Activated naive CD8-positive, alpha-beta T cell treated with anti-CD3 and anti-CD28 coated beads, Interleukin-2, amount 10 ng/mL, durations not matched to agents 7 days and 5 days (primary cell): ENCODE measurements at places on chromosomes 16 and 17. TPM values are rescaled to one million over a fixed set of nuclear protein-coding genes. Genes with fewer than 3 reads are reported as not detected.

Gene TMEM92
- not detected for total RNA-seq

Gene TNFRSF13B
- total RNA-seq: not detected

Gene RDM1
- total RNA-seq: 17.3 TPM

Gene NDEL1
- 79.0 TPM for total RNA-seq

Gene NLRC5
- total RNA-seq: 401 TPM

Gene POLR2A
- 192 TPM for total RNA-seq

Gene GFAP
- not detected for total RNA-seq

Gene RNU2-1
- total RNA-seq: 8,381 TPM

Gene SLC25A11
- 67.6 TPM for total RNA-seq

DNA sequence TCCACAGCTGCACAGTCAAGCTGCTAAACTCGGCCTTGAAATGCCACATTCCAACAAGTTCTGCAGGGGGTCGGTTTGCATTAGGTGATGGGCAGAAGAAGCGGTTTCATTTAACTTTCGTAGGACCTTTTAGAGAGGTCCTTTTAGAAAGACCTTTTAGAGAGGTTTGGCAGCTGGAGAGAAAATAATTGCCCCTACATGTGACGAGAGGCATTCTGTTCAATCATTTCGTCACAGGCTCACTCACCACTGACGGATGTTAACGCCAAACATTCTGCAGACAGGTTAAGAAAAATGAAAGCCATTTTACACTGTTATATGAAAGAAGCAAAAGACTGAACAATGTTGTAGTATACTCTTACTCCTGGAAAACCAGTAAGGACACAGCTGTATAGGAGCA is 76.5 kb upstream of the ZNF423 start:
- H3K4me1 ChIP-seq: no peaks in the 10 kb centered on the region
- DNase-seq: no peak
- no peak overlapping the region for H3K4me3 ChIP-seq
- H3K27me3 ChIP-seq: peaks cover 4% of the 10 kb centered on the region
- H3K36me3 ChIP-seq: no peaks in the 10 kb centered on the region

GRCh38 chr17:19705771-19706770 is 10.3 kb downstream of the SLC47A2 start:
- no peaks in the 10 kb centered on the region for H3K4me1 ChIP-seq
- no peak overlapping the region for H3K4me3 ChIP-seq
- DNase-seq: no peak
- peaks cover 1% of the 10 kb centered on the region for H3K27me3 ChIP-seq
- no peaks in the 10 kb centered on the region for H3K36me3 ChIP-seq

- H3K27me3 ChIP-seq: no peaks in the 10 kb centered on the region
- H3K4me1 ChIP-seq: no peaks in the 10 kb centered on the region
- H3K36me3 ChIP-seq: no peaks in the 10 kb centered on the region
- DNase-seq: no peak
These were observed 4.8 kb downstream of the GSG1L2 start for GRCh38 chr17:9817086-9817485.

GRCh38 chr17:74220946-74221818 is 7.8 kb downstream of the TTYH2 start:
- H3K4me3 ChIP-seq: no peak overlapping the region
- peaks cover 2% of the 10 kb centered on the region for H3K4me1 ChIP-seq
- DNase-seq: no peak
- no peaks in the 10 kb centered on the region for H3K27me3 ChIP-seq
- no peaks in the 10 kb centered on the region for H3K36me3 ChIP-seq

DNA sequence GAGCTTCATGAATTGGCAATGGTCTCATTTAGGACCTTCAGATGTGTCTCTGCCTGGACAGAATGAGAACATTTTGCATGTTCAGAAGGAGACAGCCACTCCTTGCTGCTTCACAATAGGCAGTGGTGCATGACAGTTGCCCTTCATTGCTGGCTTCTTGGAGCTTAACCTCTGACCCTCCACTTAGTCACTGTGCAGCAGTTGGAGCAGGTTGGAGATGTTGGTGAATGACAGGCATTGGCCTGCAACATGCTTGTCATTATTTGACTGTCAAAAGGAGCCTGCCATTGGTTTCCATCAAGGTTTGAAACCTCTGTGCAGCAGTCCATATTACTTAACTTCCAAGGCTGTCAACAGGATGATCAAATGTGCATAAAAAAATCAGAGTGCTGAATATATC is 22.7 kb downstream of the FTO start:
- no peak overlapping the region for H3K27ac ChIP-seq
- H3K4me1 ChIP-seq: no peaks in the 10 kb centered on the region
- no peaks in the 10 kb centered on the region for H3K27me3 ChIP-seq
- H3K4me3 ChIP-seq: no peak overlapping the region

GRCh38 chr16:89723279-89724250 is 2.2 kb downstream of the ZNF276 start:
- DNase-seq: peak; percentile 86
- H3K27me3 ChIP-seq: no peaks in the 10 kb centered on the region
- peak overlapping the region; percentile 99 for H3K4me3 ChIP-seq
- peak overlapping the region; percentile 97 for H3K27ac ChIP-seq

- peaks cover 26% of the 10 kb centered on the region for H3K27me3 ChIP-seq
- H3K4me3 ChIP-seq: peak overlapping the region; percentile 8
- no peak overlapping the region for H3K27ac ChIP-seq
- H3K36me3 ChIP-seq: no peaks in the 10 kb centered on the region
- no peak for DNase-seq
These were observed 19.6 kb upstream of the CCL1 start for GRCh38 chr17:34382621-34383124.

GRCh38 chr16:64409783-64410210 is 712.1 kb downstream of the CDH11 start:
- H3K4me1 ChIP-seq: no peaks in the 10 kb centered on the region
- no peak for DNase-seq
- no peaks in the 10 kb centered on the region for H3K36me3 ChIP-seq
- H3K4me3 ChIP-seq: no peak overlapping the region
- H3K27me3 ChIP-seq: no peaks in the 10 kb centered on the region

GRCh38 chr16:49969091-49970030 is 55.7 kb upstream of the CNEP1R1 start:
- no peak overlapping the region for H3K4me3 ChIP-seq
- H3K27ac ChIP-seq: no peak overlapping the region

GRCh38 chr17:14372905-14373613 is 72.2 kb downstream of the HS3ST3B1 start:
- no peaks in the 10 kb centered on the region for H3K4me1 ChIP-seq
- H3K27ac ChIP-seq: peak overlapping the region; percentile 38
- H3K36me3 ChIP-seq: no peaks in the 10 kb centered on the region
- no peaks in the 10 kb centered on the region for H3K27me3 ChIP-seq

DNA sequence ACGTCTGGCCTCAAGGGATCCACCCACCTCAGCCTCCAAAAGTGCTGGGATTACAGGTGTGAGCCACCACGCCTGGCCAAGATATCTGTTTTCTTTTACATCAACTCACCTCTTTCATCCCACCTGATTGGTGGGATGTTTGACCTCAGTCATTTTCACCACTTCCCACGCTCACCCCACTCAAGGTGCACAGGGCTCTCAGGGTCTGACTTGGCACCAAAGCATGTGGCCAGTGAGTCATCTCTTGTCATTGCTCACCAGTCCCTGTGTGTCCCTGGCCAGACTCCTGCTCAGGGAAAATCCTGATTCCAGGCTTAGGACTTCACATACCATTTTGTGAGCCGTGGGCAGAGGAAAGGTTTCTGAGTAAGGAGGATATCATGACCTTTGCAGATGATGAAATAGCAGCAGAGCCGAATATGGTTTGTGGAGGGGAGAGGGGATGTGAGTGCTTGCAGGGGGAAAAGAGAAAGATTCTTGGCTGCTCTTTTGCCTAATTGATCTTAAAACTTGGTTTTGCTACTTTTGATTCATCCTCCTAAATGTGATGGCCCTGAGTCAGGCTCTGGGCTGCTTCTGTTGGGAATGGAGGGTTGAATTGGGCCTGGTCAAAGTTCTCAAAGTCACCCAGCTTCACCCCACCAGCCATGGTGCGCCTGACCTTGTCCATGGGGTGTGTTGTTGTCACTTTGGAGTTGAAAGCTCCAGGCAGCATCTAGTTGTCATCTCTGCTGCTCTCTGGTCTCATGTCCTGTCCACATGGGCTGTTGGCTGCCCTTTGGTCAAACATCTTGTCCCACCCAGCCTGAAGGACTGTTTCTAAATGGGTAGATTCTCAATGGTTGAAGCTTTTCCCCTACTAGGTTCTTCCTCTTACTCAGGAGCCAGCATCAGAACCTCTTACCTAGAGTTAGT is 6.0 kb upstream of the KCNH6 start:
- DNase-seq: no peak
- peaks cover 14% of the 10 kb centered on the region for H3K27me3 ChIP-seq
- no peak overlapping the region for H3K27ac ChIP-seq
- H3K4me1 ChIP-seq: peaks cover 3% of the 10 kb centered on the region
- H3K4me3 ChIP-seq: no peak overlapping the region
- no peaks in the 10 kb centered on the region for H3K36me3 ChIP-seq

DNA sequence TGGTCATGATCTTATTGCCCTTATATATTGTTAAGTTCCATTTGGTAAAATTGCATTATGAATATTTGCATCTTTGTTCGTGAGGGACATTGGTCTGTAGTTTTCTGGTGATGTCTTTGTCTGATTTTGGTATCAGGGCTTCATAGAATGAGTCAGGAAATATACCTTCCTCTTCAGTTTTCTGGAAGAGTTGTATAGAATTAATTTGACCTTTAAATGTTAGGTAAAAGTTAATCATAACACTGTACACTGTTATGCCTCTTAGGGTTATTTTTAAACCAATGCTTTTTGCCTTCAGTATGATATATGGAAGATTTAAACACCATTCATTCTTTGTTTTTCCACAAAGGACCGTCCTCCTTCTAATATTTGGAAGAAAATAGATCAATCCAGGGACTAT is 180.0 kb downstream of the CHD9 start:
- H3K4me1 ChIP-seq: no peaks in the 10 kb centered on the region
- H3K27me3 ChIP-seq: no peaks in the 10 kb centered on the region
- H3K36me3 ChIP-seq: peaks cover 36% of the 10 kb centered on the region
- no peak overlapping the region for H3K27ac ChIP-seq
- no peak overlapping the region for H3K4me3 ChIP-seq

DNA sequence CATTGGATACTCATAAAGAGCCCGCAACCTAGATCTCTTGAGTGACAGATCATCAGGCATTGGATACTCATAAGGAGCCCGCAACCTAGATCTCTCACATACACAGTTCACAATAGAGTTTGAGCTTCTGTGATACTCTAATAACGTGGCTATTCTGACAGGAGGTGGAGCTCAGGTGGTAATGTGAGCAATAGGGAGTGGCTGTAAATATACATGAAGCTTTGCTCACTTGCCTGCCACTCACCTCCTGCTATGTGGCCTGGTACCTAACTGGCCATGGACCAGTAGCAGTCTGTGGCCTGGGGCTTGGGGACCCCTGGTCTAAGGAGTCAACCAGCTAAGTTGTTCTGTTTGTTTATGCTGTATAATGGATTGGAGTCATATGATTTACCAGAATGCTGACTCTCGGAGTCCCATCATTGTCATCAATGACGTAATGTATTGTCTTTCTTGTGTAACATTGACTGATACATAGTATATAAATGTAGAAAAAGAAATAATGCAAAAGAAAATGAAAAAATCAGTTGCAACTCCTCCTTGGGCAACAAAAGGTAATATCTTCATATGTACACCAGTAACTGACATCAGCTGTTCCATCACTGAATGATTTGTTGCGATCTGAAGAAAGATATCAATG is 17.5 kb downstream of the ABCA9 start:
- no peak for DNase-seq
- no peaks in the 10 kb centered on the region for H3K27me3 ChIP-seq
- H3K36me3 ChIP-seq: no peaks in the 10 kb centered on the region
- peaks cover 2% of the 10 kb centered on the region for H3K4me1 ChIP-seq

DNA sequence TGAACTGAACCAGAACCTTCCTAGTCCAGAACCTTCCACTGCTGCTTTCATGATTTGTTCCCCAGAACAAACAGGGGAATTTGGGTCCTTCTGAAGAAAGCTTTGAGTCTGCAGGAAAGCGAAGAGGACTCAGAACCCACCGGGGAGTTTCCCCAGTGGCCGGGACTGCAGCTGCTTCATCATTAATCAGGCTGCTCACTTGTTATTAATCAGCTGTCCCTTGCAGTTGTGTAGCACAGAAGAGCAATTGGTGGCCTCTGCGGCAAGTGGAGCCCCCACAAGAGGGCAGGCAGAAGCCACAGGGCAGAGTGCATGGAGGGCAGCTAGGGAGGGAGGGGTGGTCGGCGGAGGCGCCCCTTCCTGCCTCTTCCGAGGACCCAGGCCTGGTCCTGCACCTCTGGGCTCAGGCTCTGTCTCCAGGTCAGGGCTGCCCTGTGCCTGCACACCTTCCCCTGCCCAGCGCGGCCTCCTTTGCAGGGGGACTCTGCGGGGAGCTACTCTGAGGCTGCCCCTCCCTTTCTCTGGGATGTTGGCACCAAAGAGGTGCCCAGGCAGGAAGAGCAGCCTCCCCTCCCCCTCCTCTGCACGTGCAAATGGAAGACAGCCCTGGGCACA is 6.9 kb downstream of the CCL17 start:
- H3K27me3 ChIP-seq: no peaks in the 10 kb centered on the region
- no peaks in the 10 kb centered on the region for H3K36me3 ChIP-seq
- DNase-seq: no peak
- H3K4me1 ChIP-seq: peaks cover 4% of the 10 kb centered on the region
- H3K4me3 ChIP-seq: no peak overlapping the region

GRCh38 chr17:83154311-83155127 is 75.1 kb downstream of the METRNL start:
- H3K36me3 ChIP-seq: no peaks in the 10 kb centered on the region
- H3K27ac ChIP-seq: no peak overlapping the region
- H3K27me3 ChIP-seq: peaks cover 18% of the 10 kb centered on the region
- no peak for DNase-seq

GRCh38 chr16:2537451-2538379 is at the start of gene PDPK1:
Gene PDPK1 (plus strand): TSS chr16:2538021. CDS start chr16:2538113, 92 bp downstream.
- H3K4me3 ChIP-seq: peak within 1 kb of the TSS; percentile 86
- H3K4me1 ChIP-seq: peaks cover 30% of the 10 kb centered on the region
- DNase-seq: peak; percentile 96
- no peaks in the 10 kb centered on the region for H3K36me3 ChIP-seq

GRCh38 chr16:67449336-67449735 is 18.4 kb downstream of the HSD11B2 start:
- no peaks in the 10 kb centered on the region for H3K27me3 ChIP-seq
- H3K27ac ChIP-seq: no peak overlapping the region
- no peak overlapping the region for H3K4me3 ChIP-seq
- peaks cover 6% of the 10 kb centered on the region for H3K36me3 ChIP-seq
- no peaks in the 10 kb centered on the region for H3K4me1 ChIP-seq
- DNase-seq: no peak

DNA sequence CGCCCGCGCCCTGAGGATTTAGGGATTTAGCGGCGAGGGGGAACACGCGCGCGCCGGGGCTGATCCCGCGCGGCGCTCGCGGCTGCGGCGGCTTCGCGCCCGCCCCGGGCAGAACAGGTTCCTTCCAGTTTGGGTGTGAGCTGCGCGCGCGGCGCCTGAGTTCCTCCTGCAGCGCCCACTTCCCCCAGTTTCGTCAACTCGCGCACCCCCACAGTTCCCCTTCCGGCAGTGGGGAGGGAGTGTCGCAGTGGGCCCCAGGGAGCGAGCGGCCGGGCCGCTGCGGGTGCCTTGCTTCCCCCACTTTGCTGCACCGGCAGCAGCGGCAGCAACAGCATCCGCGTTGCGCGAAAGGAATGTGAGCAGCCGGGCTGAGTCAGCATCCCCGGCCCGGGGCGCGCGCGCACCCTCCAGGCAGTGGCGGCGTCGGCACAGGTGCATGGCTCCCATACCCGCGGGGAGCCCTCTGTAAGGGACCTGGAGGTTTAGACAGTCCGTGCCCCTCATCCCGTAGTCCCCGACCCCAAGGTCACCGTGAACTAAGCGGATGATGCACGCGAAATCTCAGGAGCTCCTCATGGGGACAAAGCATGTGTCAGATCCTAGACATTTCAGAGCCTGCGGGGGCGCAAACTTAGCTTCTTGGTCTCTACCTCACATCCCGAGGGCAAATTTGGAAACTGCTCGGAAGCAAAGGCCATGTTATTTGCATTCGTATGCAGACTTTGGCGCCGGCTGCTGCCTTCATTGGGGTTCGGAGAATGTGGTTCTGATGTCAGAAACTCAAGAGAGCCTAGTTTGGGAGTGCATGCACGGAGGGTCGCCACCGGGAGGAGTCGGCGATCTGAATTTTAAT is 767 bp downstream of the ARSG start:
- H3K4me3 ChIP-seq: peak overlapping the region; percentile 75
- H3K27ac ChIP-seq: peak overlapping the region; percentile 90
- peaks cover 4% of the 10 kb centered on the region for H3K36me3 ChIP-seq
